ENCODE measurements at places on chromosomes 16 and 17.

- no peak for DNase-seq
- H3K27ac ChIP-seq = no peak overlapping the region
- H3K36me3 ChIP-seq = peaks cover 49% of the 10 kb centered on the region
These were observed 12.9 kb downstream of the BBS2 start for GRCh38 chr16:56506941-56507340.

DNA sequence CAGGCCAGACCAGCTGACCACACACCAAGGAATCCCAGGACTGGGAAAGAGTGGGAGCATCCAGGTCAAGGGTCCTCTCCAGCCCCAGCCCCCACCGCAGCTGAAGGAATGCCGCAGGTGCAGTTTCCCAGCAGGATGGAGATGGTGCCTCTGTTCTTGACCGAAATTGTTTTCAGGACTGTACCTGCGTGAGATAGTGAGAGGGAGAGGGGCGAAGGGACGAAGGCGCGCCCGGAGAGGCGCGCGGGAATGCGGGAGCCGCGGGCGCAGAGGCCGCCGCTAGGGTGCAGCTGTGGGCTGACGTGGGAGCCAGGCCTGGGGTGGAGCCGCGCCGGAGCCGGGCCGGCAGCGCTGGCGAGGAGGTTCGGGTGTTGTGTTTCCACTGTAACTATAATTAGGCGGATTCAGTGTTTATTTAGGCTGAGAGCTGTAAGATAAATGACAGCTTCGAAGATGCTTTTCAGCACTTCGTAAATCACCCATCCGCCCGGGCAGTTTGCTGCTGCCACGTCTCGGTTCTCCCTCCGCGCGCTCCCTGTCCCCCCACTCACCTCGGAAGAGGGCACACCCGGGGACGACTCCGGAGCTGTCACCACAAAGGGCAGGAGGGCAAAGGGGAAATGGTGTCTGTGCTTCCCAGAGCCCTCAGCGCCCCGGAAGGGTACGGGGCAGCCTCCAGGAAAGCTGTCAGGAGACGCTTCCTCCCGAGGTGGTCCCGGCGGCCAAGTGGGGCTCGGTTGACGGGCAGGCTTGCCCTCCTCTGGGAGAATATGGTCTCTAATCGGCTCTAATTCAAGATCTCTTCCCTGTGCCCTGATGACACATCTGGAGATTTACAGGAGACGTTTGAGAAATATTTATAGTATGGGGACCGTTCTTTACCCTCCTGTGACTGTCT lies 38.2 kb downstream of the HOXB1 start:
- H3K4me3 ChIP-seq = no peak overlapping the region
- H3K36me3 ChIP-seq = no peaks in the 10 kb centered on the region
- peak; percentile 88 for DNase-seq
- peaks cover under 1% of the 10 kb centered on the region for H3K27me3 ChIP-seq

- H3K4me3 ChIP-seq = no peak overlapping the region
- DNase-seq = no peak
- H3K36me3 ChIP-seq = no peaks in the 10 kb centered on the region
- H3K4me1 ChIP-seq = peaks cover 17% of the 10 kb centered on the region
These were observed 5.9 kb upstream of the RAB40C start for GRCh38 chr16:583815-584591.

GRCh38 chr16:4663465-4663776 lies 29.9 kb upstream of the NUDT16L1 start:
- peaks cover 68% of the 10 kb centered on the region for H3K4me1 ChIP-seq
- H3K27ac ChIP-seq = peak overlapping the region; percentile 67
- no peaks in the 10 kb centered on the region for H3K27me3 ChIP-seq
- DNase-seq = no peak
- H3K4me3 ChIP-seq = no peak overlapping the region

DNA sequence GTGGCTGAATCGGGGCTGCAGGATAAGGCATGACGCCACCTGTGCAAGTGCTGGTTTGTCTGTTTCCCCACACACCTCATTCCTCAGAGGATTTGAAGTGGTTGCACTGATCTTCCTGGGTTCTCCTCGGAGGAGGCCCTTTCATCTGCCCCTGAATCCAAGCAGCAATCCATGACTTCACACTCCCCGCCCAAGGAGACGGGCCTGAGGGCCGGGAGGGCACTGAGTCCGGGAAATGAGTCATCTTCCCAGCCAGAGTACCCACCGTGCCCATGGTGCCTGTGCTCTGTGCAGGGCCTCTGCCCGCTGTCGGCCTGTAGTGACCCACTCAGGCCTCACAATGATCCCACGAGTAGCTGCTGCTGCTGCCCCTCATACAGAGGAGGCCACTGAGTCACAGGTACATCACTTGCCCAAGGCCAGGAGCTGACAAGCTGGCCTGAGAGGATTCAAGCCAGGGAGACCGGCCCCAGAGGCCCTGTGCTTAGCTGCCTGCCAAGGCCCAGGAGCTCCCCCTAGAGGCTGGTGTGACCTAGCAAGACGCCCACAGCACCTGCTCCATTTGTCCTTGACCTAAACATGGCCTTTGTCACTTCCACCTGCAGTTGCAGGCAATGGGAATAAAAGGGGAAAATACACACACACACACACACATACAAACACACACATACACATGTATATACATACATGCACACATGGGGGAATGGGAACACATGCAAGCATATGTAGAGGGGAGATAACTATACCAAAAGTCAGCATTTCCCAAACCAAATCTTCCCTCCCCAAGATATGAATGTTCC lies 240.0 kb downstream of the C16orf95 start:
- H3K27ac ChIP-seq = no peak overlapping the region
- no peak overlapping the region for H3K4me3 ChIP-seq
- H3K36me3 ChIP-seq = no peaks in the 10 kb centered on the region
- DNase-seq = no peak
- H3K4me1 ChIP-seq = no peaks in the 10 kb centered on the region

- no peaks in the 10 kb centered on the region for H3K36me3 ChIP-seq
- no peak overlapping the region for H3K27ac ChIP-seq
- H3K4me1 ChIP-seq = no peaks in the 10 kb centered on the region
These were observed 23.3 kb upstream of the NOG start for GRCh38 chr17:56570199-56570598.

GRCh38 chr17:75632428-75632827 lies 806 bp upstream of the SMIM5 start:
- no peak overlapping the region for H3K27ac ChIP-seq
- H3K36me3 ChIP-seq = peaks cover 24% of the 10 kb centered on the region
- H3K27me3 ChIP-seq = no peaks in the 10 kb centered on the region
- DNase-seq = no peak

- DNase-seq = no peak
- no peaks in the 10 kb centered on the region for H3K36me3 ChIP-seq
- H3K27me3 ChIP-seq = no peaks in the 10 kb centered on the region
- peak overlapping the region; percentile 81 for H3K27ac ChIP-seq
- H3K4me3 ChIP-seq = peak overlapping the region; percentile 49
These were observed 23.6 kb upstream of the ABR start for GRCh38 chr17:1203111-1203966.

DNA sequence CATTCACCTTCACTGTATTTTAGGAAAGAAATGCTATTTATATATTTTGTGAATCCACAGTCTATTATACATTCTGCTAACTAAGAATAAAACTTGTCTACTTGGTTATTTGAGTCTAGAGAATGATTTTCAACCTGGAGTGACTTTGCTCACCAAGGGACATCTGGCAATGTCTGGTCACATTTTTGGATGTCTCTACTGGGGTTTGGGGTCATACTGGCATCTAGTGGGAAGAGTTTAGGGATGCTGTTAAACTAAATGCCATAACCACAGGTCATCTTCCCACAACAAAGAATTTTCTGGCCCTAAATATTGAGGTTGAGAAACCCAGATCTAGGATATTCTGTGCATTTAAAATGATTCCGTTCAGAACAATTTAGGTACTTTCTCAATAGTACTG lies 26.0 kb downstream of the KCNJ16 start:
- peaks cover 6% of the 10 kb centered on the region for H3K4me1 ChIP-seq
- H3K27ac ChIP-seq = no peak overlapping the region
- H3K27me3 ChIP-seq = no peaks in the 10 kb centered on the region
- no peaks in the 10 kb centered on the region for H3K36me3 ChIP-seq

DNA sequence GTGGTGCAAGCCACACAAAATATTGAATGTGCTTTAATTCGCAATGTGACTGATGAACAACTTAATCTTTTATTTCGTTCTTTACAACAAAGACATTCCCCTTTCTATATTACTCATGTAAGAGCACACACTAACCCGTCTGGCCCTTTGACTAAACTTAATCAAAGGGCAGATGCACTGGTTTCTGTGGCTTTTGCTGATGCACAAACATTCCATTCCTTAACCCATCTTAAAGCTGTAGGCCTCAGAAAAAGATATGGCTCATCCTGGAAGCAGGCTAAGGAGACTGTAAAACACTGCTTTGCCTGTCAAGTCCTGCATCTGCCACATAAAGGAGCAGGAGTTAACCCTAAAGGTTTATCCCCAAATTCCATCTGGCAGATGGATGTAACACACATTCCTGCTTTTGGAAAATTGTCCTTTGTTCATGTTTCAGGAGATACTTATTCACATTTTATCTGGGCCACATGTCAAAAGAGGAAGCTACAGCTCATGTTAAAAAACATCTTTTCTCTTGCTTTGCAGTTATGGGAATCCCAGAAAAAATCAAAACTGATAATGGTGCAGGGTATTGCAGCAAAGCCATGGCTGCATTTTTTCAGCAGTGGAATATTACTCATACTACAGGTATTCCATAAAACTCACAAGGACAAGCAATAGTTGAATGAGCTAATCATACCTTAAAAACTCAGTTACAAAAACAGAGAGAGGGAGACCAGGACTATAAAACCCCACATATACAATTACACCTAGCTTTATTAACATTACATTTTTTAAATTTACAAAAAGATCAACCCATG lies 137.2 kb downstream of the AHSP start:
- H3K27me3 ChIP-seq = no peaks in the 10 kb centered on the region
- no peak for DNase-seq
- H3K36me3 ChIP-seq = no peaks in the 10 kb centered on the region
- H3K27ac ChIP-seq = no peak overlapping the region

DNA sequence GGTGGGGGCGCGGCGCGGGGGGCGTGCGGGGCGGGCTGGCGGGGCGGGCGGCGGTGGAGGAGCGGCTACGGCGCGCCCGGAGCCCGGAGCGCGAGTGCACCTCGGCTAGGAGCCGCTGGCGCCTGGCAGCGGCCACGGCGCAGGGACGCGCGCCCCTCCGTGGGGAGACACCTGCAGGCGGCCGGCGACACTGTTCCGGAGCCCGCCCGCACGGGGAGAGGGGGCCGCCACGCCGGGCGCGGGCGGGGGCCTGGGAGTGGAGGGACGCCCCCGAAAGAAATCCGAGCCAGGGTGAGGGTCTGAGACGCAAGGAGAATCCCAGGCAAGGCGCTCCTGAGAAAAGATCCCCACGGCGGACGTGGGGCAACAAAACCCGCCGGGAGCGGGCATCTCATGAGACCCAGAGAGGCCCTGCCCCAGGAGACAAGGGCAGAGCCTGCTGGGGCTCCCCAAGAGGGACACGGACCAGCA lies at the start of gene GSG1L:
GSG1L (minus strand) TSS at position 124 of the 471 bp plus-strand sequence. CDS start 290 bp downstream, outside the sequence.
- H3K27ac ChIP-seq = no peak within 1 kb of the TSS
- H3K4me1 ChIP-seq = peaks cover 9% of the 10 kb centered on the region
- H3K36me3 ChIP-seq = no peaks in the 10 kb centered on the region
- no peak for DNase-seq
- H3K27me3 ChIP-seq = peaks cover 73% of the 10 kb centered on the region
- H3K4me3 ChIP-seq = no peak within 1 kb of the TSS

- no peaks in the 10 kb centered on the region for H3K4me1 ChIP-seq
- H3K4me3 ChIP-seq = no peak overlapping the region
- no peak overlapping the region for H3K27ac ChIP-seq
- no peaks in the 10 kb centered on the region for H3K36me3 ChIP-seq
- DNase-seq = no peak
These were observed 41.9 kb downstream of the FAM20A start for GRCh38 chr17:68559316-68559715.

DNA sequence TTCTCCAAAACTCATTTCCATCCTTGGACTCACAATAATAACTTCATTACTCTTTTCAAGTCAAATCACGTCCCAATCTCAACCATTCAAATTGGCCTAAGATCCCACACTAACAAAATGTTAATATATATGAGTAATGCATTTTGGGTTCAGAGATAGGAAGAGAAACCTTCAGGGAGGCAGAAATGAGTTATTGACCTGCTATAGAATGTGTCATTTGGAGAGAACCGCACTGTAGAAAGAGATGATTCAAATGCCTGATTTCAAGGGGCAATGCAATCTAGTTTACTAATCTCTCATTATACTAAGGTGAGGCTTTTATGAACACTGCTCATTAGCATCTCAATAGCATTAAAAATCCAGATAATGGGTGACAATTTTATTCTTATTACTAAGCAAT lies 1595.0 kb upstream of the GOT2 start:
- no peak for DNase-seq
- H3K4me1 ChIP-seq = no peaks in the 10 kb centered on the region
- H3K27ac ChIP-seq = no peak overlapping the region
- no peaks in the 10 kb centered on the region for H3K36me3 ChIP-seq
- H3K27me3 ChIP-seq = no peaks in the 10 kb centered on the region
- no peak overlapping the region for H3K4me3 ChIP-seq

DNA sequence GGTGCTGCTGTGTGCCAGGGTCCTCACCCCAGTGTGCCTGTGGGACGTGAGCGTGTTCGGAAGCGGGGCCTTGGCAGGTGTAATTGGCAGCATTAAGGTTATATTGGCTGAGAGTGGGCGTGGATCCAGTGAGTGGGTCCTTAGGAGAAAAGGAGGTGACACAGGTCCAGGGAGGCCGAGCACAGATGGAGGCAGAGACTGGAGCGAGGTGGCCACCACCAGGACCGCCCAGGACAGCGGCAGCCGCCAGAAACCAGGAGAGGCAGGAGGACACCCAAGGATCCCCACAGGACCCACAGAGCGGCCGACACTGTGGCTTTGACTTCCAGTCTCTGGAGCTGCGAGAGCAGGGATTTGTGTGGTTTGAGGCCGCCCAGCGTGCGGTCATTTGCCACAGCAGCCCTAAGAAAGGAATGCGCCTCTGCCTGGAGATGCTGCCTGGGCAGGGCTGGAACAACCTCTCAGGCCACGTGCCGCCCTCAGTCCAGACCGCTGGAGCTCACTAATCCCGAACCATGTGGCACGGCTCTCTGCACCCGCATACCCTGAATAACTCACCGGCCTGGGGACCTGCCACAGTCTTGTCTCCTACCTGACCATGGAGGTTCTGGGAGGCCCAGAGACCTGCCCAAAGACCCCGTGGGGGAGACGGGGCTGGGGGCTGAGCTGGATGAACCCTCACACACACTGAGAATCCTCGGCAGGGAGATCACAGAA lies 45.4 kb downstream of the SOX8 start:
- H3K36me3 ChIP-seq = no peaks in the 10 kb centered on the region
- peaks cover 76% of the 10 kb centered on the region for H3K27me3 ChIP-seq
- H3K4me3 ChIP-seq = no peak overlapping the region
- H3K27ac ChIP-seq = no peak overlapping the region
- no peaks in the 10 kb centered on the region for H3K4me1 ChIP-seq

- H3K4me3 ChIP-seq = no peak overlapping the region
- H3K4me1 ChIP-seq = no peaks in the 10 kb centered on the region
- H3K36me3 ChIP-seq = no peaks in the 10 kb centered on the region
- DNase-seq = no peak
- no peak overlapping the region for H3K27ac ChIP-seq
These were observed 40.8 kb downstream of the RNF157 start for GRCh38 chr17:76199469-76199868.

- H3K36me3 ChIP-seq = no peaks in the 10 kb centered on the region
- peaks cover 37% of the 10 kb centered on the region for H3K4me1 ChIP-seq
- DNase-seq = no peak
- H3K27me3 ChIP-seq = no peaks in the 10 kb centered on the region
- H3K27ac ChIP-seq = peak overlapping the region; percentile 13
These were observed 94.3 kb downstream of the SSH2 start for GRCh38 chr17:29835435-29836351.
